ENCODE measurements at places on chromosomes 1 and 21.

DNA sequence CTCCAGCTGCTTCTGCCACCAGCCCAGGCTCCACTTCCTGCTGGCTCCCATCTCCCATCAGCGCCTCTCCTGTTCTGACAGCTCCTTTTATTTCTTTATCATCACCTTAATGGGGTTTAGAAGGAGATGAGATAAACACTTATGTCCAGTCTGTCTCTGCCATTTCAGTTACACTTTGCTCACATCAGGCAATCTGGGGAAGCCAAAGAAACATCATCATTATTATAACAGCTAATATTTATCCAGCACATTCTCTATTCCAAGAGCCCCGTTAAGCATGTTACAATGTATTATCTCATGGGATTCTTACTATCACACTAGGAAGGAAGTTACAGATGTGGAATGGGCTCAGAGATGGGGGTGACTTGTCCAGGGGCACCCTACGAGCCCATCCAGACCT lies 31.2 kb downstream of the DMRTB1 start:
- H3K36me3 ChIP-seq: peaks cover 2% of the 10 kb centered on the region
- no peak overlapping the region for H3K27ac ChIP-seq
- DNase-seq: no peak
- no peak overlapping the region for H3K4me3 ChIP-seq
- H3K27me3 ChIP-seq: peaks cover 12% of the 10 kb centered on the region

DNA sequence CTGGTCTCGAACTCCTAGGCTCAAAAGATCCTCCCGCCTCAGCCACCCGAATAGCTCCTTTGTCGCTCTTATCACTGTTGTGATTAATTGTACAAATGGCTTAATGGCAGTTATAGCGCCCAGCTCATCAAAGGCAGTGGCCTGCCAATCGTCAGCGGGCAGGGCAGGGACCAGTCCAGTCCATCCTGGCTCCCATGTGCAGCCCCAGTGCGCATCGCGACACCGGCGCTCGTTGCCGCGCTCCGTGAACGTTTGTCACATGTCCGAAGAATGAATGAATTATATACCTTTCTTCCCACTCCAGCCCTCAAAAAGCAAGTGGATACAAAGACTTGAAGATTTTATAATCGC lies 18.4 kb downstream of the MTX1 start:
- no peaks in the 10 kb centered on the region for H3K27me3 ChIP-seq
- H3K36me3 ChIP-seq: peaks cover 4% of the 10 kb centered on the region
- DNase-seq: no peak

DNA sequence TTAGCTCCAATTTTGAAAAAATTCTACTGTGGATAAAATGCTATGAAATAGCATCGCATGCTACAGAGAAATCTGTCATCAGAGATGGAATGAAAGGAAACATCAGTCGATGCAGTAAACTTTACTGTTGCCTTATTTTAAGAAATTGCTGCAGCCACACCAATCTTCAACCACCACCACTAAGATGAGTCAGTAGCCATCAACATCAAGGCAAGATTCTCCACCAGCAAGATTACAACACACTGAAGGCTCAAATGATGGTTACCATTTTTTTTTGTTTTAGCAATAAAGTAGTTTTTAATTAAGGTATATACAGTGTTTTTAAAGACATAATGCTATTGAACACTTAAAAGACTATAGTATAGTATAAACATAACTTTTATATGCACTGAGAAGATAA lies 95.6 kb upstream of the JUN start:
- DNase-seq: no peak
- no peak overlapping the region for H3K4me3 ChIP-seq
- no peaks in the 10 kb centered on the region for H3K36me3 ChIP-seq
- H3K4me1 ChIP-seq: peaks cover 21% of the 10 kb centered on the region
- no peaks in the 10 kb centered on the region for H3K27me3 ChIP-seq

- peaks cover 31% of the 10 kb centered on the region for H3K36me3 ChIP-seq
- DNase-seq: peak; percentile 88
- H3K27me3 ChIP-seq: no peaks in the 10 kb centered on the region
- H3K4me3 ChIP-seq: peak overlapping the region; percentile 77
These were observed 14.4 kb downstream of the ABCG1 start for GRCh38 chr21:42233067-42233961.

DNA sequence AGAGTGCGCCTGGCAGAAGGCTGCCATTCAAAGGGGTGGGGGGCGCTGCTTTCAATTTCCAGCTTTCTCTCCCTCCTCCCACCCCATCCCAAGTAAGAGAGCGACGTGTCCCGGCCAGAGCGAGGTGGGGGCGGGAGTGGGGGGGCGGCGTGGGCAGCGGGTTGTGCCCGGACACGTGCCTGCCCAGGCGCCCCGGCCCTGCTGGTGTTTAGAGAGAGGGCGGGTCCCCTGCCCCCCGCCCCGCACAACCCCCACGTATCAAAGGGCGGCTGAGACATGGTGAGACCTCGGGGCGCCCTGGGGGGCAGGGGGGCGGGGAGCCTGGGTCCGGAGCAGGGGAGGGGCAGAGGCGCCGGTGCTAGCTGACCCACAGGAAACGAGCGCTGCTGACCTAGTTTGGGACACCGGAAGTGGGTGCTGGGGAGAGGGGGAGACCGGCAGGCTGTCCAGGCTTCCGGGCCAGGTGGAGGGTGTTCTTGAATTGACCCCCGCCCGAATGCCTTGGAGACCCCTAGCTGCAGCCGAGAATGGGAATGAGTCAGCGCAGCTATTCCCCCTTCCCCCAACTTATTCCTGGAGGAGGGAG lies 1.3 kb downstream of the ZBTB7B start:
- H3K4me3 ChIP-seq: peak overlapping the region; percentile 94
- no peak for DNase-seq
- no peaks in the 10 kb centered on the region for H3K27me3 ChIP-seq
- peaks cover 10% of the 10 kb centered on the region for H3K36me3 ChIP-seq

- peaks cover 9% of the 10 kb centered on the region for H3K4me1 ChIP-seq
- peak overlapping the region; percentile 5 for H3K27ac ChIP-seq
- peak overlapping the region; percentile 40 for H3K4me3 ChIP-seq
- DNase-seq: no peak
- peaks cover 4% of the 10 kb centered on the region for H3K36me3 ChIP-seq
These were observed 156.1 kb downstream of the KIF26B start for GRCh38 chr1:245310571-245311531.

DNA sequence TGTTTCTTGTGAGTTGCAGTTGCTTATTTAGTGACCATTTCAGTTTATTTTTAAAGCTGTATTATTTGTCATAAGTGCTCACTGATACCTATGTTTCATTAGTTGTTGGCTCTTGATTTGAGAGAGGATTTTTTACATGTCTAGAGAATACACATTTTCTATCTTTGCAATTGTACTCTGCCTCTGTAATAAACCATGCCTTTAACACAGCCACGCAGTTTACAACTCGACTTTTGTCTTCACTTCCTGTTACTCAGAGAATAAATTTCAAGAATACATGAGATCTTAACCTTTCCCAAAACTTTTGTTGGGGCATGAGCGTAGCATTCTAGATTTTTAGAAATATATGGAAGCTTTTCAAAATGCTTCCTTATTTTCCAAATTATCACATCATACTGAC lies 14.9 kb upstream of the ZNF678 start:
- H3K4me3 ChIP-seq: no peak overlapping the region
- no peaks in the 10 kb centered on the region for H3K36me3 ChIP-seq
- no peak for DNase-seq
- no peak overlapping the region for H3K27ac ChIP-seq

GRCh38 chr1:99270646-99271045 lies 6.4 kb downstream of the PLPPR4 start:
- H3K4me1 ChIP-seq: no peaks in the 10 kb centered on the region
- DNase-seq: no peak
- H3K27ac ChIP-seq: no peak overlapping the region
- peaks cover 2% of the 10 kb centered on the region for H3K36me3 ChIP-seq

DNA sequence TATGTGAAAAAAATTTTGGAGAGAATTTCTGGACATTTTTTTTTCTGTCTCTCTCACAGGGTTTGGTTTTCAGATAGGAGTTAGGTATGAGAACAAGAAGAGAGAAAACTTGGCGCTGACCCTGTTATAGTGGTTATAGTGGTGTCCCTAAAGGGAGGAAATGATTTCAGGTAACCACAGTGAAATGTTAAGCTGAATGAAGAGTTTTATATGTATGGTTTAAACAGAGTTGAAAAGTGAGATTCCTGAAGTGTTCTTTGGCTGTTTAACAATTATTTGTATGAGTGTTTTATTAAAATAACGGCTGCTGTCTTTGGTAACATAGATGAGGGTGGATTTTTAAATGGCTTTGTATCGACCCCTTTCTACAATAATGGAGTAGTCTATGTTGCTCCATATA lies 6.3 kb downstream of the RBM15 start:
- peak overlapping the region; percentile 89 for H3K27ac ChIP-seq
- H3K4me3 ChIP-seq: peak overlapping the region; percentile 60
- H3K36me3 ChIP-seq: peaks cover 57% of the 10 kb centered on the region
- no peak for DNase-seq

- DNase-seq: no peak
- H3K4me3 ChIP-seq: no peak overlapping the region
- H3K27me3 ChIP-seq: peaks cover 10% of the 10 kb centered on the region
- peaks cover 2% of the 10 kb centered on the region for H3K36me3 ChIP-seq
These were observed 137.6 kb downstream of the ZZZ3 start for GRCh38 chr1:77544845-77545244.

DNA sequence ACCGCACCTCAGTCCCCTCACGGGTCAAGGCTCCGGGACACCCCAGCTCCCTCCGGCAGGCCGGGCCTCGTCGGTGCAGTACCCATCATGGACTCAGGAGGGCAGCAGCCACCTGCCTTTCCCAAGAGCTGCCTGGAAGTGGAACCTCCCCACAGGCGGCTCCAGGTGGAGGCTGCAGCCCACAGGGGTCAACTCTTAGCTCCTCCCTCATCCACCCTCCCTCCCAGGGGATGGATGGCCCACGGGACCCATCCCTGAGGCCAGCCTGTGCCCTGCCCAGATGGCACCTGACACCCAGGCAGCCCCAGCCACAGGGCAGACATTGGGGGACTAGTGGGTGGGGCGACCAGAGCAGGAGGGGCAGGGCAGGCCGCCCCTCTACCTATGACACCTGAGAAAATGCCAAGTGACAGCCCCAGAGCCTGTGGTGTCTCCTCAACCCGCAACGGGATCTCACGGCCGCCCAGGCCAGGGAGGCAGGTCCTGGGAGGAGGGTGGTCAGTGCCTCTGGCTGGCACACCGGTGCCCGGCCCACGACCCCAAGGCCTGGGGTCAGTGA lies 1.2 kb upstream of the ARHGEF16 start:
- H3K27me3 ChIP-seq: peaks cover 35% of the 10 kb centered on the region
- H3K4me1 ChIP-seq: no peaks in the 10 kb centered on the region
- DNase-seq: peak; percentile 55
- peak overlapping the region; percentile 58 for H3K4me3 ChIP-seq
- no peaks in the 10 kb centered on the region for H3K36me3 ChIP-seq

- H3K27me3 ChIP-seq: no peaks in the 10 kb centered on the region
- no peak overlapping the region for H3K27ac ChIP-seq
- no peak for DNase-seq
These were observed 482.4 kb downstream of the OMA1 start for GRCh38 chr1:58064166-58064565.

GRCh38 chr1:40267767-40268187 lies 9.7 kb downstream of the ZMPSTE24 start:
- H3K27ac ChIP-seq: no peak overlapping the region
- H3K4me3 ChIP-seq: no peak overlapping the region
- no peaks in the 10 kb centered on the region for H3K27me3 ChIP-seq
- H3K4me1 ChIP-seq: peaks cover 7% of the 10 kb centered on the region

GRCh38 chr1:205834751-205835150 lies 15.2 kb downstream of the PM20D1 start:
- no peak overlapping the region for H3K27ac ChIP-seq
- DNase-seq: no peak
- H3K36me3 ChIP-seq: no peaks in the 10 kb centered on the region
- H3K4me1 ChIP-seq: no peaks in the 10 kb centered on the region

- peaks cover 5% of the 10 kb centered on the region for H3K36me3 ChIP-seq
- no peak overlapping the region for H3K27ac ChIP-seq
- H3K27me3 ChIP-seq: no peaks in the 10 kb centered on the region
- H3K4me3 ChIP-seq: no peak overlapping the region
These were observed 87.5 kb upstream of the RUNX3 start for GRCh38 chr1:25017436-25018109.

DNA sequence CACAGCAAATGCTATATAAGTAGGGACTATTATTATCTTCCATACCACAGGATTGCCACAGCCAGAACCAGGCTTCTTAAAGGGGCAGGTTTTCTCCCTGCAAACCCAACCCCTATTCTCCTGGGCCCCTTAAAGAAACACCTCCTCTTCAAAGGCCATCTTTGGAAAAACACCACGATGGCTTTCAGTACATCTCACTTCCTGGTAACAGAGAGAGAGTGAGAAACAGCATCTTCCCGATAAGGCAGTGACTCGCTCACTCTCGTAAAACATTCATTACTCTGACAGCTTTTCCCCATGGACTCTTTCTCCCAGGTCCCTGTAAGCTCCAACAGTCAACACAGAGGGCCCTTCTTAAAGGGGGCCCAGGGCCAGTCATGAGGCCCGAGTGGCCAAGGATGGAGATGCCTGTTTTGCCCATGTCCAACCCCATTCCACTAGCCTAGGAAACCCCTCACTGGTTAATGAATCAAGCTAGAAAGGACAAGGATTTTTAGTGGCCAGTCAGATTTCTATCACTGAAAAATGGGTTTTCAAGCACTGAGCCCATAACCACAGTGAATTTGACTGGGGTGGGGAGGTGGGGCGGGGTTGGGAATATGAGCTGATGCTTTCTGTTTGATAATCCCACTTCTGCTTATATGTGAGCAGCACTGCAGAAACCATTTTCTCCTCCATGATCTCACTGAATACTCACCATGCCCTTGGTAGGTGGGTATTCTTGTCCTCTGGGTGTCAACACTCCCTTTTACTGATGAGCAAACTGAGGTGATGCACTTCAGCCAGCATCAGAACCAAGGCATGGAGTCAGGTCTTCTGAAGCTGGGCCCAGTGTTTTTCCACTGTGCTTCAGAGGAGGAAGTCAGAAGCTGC lies 3.6 kb upstream of the NAV1 start:
- H3K36me3 ChIP-seq: peaks cover 1% of the 10 kb centered on the region
- H3K27me3 ChIP-seq: peaks cover 51% of the 10 kb centered on the region
- no peak overlapping the region for H3K27ac ChIP-seq

DNA sequence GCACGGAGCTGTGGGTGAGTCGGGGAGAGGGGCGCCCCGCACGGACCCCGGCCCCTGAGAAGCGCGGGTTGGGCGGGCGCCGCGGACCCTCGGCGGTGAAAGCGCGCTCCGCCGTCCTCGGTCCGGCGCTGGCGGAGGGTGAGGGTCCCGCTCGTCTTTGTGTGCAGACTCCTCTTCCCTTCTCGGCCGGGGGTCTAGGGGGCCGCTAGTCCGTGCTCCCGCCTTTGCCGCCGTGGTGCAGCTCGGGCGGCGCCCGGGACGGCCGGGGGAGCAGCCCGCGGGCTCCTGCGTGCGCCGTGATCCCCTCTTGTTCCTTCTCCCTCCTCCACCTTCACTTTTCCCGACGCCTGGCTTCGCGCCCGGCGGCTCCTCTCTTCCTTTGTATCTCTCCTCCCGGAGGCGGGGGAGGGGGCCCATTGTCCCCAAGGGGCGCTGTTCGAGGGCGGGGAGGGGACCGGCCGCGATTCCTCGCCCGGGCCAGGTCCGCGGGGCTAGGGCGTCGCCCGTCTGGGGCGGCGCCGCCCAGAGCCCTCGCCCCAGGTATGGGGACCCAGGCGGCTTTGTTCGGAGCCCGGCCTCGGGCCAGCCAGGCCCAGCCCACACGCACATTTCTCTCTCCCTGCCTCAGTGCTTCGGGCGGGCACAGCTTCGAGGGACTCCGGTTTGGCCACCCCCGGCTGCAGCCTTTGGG lies 519 bp downstream of the FNBP1L start:
- H3K4me3 ChIP-seq: peak overlapping the region; percentile 88
- H3K27ac ChIP-seq: peak overlapping the region; percentile 82
- H3K4me1 ChIP-seq: peaks cover 23% of the 10 kb centered on the region
- DNase-seq: no peak
- peaks cover 78% of the 10 kb centered on the region for H3K27me3 ChIP-seq

Data from central memory CD8-positive, alpha-beta T cell (primary cell).